Pericardium fibroblast (primary cell): ENCODE measurements at places on chromosomes 6 and 20. TPM values are rescaled to one million over a fixed set of nuclear protein-coding genes. Genes with fewer than 3 reads are reported as not detected.

Gene SLC4A11
- 1.4 TPM in 2 replicates for total RNA-seq

Gene NQO2
- total RNA-seq = 28.8 and 37.3 TPM in 2 replicates

Gene ID4
- total RNA-seq = 3.1 and 18.4 TPM in 2 replicates

Gene COL11A2
- under 0.01 and 0.09 TPM in 2 replicates for total RNA-seq

Gene KCNQ5
- total RNA-seq = 0.17 and 1.2 TPM in 2 replicates

Gene ESF1
- 5.6 and 8.3 TPM in 2 replicates for total RNA-seq

Gene SLC17A2
- 1.7 TPM in 1 of 2 replicates, not detected in the other for total RNA-seq

Gene ASCC3
- 21.9 and 22.0 TPM in 2 replicates for total RNA-seq

Gene SNAP91
- 0.12 TPM in 1 of 2 replicates, not detected in the other for total RNA-seq

Gene DYNLRB1
- total RNA-seq = 105 and 133 TPM in 2 replicates

Gene TMEM151B
- not detected in 2 replicates for total RNA-seq

Gene ADTRP
- total RNA-seq = not detected in 2 replicates

Gene ULBP3
- 6.9 and 7.1 TPM in 2 replicates for total RNA-seq

Gene TNFAIP3
- total RNA-seq = 5.1 and 13.4 TPM in 2 replicates

Gene FNDC11
- total RNA-seq = 0.12 and 0.85 TPM in 2 replicates

Gene KIF25
- not detected in 2 replicates for total RNA-seq

Gene STMND1
- total RNA-seq = not detected in 2 replicates

Gene XPO5
- total RNA-seq = 13.3 and 54.6 TPM in 2 replicates

Gene TPD52L2
- 129 and 137 TPM in 2 replicates for total RNA-seq

Gene TPBG
- 55.1 and 76.1 TPM in 2 replicates for total RNA-seq

Gene BMP2
- 0.35 and 1.2 TPM in 2 replicates for total RNA-seq

Gene NTSR1
- not detected in 2 replicates for total RNA-seq

Gene HLA-DRB5
- not detected in 2 replicates for total RNA-seq

Gene RNF114
- total RNA-seq = 76.5 and 95.1 TPM in 2 replicates

Gene KIF6
- total RNA-seq = under 0.01 TPM in 1 of 2 replicates, not detected in the other

Gene LHFPL5
- total RNA-seq = not detected in 2 replicates

Gene IYD
- total RNA-seq = not detected in 2 replicates

Gene DOP1A
- 11.7 and 15.8 TPM in 2 replicates for total RNA-seq

Gene OR2H1
- not detected in 2 replicates for total RNA-seq

Gene TP53TG5
- not detected in 2 replicates for total RNA-seq

Gene SMIM8
- total RNA-seq = 2.1 and 4.4 TPM in 2 replicates

Gene PCK1
- total RNA-seq = not detected in 2 replicates

Gene C20orf144
- 0.09 TPM in 1 of 2 replicates, not detected in the other for total RNA-seq

Gene ROMO1
- 415 and 424 TPM in 2 replicates for total RNA-seq

Gene RBBP9
- 9.7 and 11.0 TPM in 2 replicates for total RNA-seq

Gene ENPP1
- total RNA-seq = 1.4 and 5.5 TPM in 2 replicates

Gene TRIM38
- total RNA-seq = 7.7 and 14.0 TPM in 2 replicates

Gene SPDEF
- total RNA-seq = not detected in 2 replicates

Gene EYS
- total RNA-seq = not detected in 2 replicates

Gene CFB
- 11.4 and 11.6 TPM in 2 replicates for total RNA-seq

Gene C6orf58
- 0.35 TPM in 1 of 2 replicates, not detected in the other for total RNA-seq

Gene CFAP61
- not detected in 2 replicates for total RNA-seq

Gene CDK5RAP1
- 12.7 and 15.4 TPM in 2 replicates for total RNA-seq

Gene SMLR1
- total RNA-seq = not detected in 2 replicates

Gene MRPL18
- 67.7 and 82.9 TPM in 2 replicates for total RNA-seq

Gene VNN1
- 0.70 TPM in 1 of 2 replicates, not detected in the other for total RNA-seq

Gene GPR63
- total RNA-seq = 0.47 and 0.51 TPM in 2 replicates
